SK-MEL-5 (cell line): ENCODE measurements at places on chromosomes 5 and 9.

DNA sequence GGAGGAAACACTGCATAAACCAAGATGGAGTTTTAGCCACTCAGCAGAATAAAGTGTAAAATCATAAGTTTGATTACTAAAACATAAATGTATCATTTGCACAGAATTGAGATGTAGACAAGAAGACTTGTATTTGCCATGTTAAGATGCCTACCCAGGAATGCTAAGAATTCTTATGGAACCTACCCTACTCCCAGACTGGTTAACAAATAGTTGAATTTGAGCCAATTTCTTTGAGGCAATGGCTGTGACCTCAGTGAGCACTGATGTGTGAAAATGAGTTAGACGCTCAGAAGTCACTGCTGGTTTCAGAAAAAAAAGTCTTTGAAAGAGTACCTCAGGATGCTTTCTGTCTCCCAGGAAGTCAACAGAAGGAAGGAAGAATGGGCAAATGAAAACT is 95.6 kb downstream of the ESM1 start:
- peak; percentile 29 for DNase-seq

- no peak for DNase-seq
These were observed 27.8 kb downstream of the PCDHGC5 start for GRCh38 chr5:141516672-141517025.

- DNase-seq: no peak
These were observed 202.7 kb upstream of the NR3C1 start for GRCh38 chr5:143606043-143606752.

GRCh38 chr5:64883912-64884311 is 115.2 kb downstream of the CWC27 start:
- no peak for DNase-seq

DNA sequence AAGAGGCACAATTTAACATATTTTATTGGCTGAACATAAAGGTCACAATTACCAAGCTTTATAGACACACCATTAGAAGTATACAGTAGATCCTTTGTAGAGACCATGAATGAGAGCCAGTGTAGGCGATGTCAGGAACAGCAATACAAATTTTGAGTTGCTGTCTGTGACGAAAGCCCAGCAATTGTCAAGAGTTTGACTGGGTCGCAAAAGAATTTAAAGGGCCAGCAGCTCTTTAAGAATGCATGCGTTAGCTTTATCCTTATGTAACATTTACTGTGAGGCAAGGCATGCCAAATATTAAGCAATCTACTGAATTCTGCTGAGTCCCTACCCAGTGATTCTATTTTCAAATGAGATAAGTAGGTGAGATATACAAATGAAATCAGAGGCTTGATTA is 236.9 kb downstream of the ARRDC3 start:
- peak; percentile 99 for DNase-seq

GRCh38 chr5:40991168-40991980 is 79.8 kb downstream of the MROH2B start:
- peak; percentile 36 for DNase-seq

- DNase-seq: no peak
These were observed at the start of gene RNF38 for GRCh38 chr9:36399980-36400331. Gene RNF38, minus strand, starts transcription at chr9:36400269. Its CDS starts 161 bp downstream, at chr9:36400108.

DNA sequence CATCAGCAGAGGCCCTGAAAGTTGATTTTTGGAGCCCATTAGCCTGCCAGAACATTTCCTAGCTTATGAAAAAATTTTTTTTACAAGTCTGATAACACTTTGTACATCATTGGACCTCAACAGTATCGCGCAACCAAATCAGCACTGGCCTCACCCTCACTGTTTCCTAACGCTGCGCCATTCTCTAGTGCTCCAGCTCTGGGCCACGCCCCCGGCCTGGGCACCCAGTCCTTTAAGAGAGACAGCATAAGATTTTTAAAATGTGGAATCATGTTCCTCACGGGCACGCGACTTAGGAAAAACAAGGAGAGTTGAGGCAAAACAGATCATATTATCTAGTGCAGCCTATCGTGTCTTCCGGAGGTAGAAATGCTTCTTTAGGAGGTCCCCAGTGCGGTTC is 114.5 kb downstream of the BOD1 start:
- DNase-seq: no peak

DNA sequence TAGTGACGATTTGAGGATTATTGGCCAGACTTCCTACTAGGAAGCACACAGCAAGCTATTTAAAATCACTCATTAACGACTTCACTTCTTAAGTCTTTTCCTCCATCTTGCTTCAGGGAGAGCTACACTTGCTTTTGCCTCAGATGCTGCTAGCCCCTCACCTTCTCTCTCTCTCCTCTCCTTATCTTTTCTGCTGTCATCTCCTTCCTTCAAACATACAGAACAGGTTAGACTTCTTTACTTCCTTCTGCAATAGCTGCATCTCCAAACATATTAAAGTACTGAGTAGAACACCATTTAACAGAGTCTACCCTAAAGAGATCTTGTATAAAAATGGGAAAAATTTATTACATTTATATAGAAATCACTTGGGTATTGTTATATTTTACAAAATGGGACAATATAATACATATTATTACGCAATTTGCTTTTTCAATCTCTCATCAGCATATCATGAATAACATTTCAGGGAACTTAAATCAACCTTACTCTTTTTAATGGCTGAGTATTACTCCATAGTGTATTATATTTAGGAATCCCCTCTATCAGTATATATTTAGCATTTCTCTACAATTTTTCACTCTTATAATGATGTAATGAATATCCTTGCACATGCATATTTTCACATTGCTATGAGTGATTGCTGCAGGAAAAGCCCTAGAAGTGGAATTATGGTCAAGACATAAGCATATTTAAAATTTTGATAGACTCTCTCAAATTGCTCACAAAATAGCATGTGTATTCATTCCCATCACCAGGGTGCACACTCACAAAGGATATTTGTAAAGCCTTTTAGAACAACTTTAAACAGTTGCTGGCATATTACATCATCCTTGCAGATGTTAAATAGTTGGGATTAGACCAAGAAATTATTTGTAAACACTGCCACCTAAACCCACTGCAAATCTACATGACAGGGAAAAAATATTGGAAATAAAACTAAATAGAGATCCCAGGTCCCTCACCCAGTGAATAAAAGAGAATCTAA is 164.5 kb upstream of the NFIB start:
- no peak for DNase-seq

DNA sequence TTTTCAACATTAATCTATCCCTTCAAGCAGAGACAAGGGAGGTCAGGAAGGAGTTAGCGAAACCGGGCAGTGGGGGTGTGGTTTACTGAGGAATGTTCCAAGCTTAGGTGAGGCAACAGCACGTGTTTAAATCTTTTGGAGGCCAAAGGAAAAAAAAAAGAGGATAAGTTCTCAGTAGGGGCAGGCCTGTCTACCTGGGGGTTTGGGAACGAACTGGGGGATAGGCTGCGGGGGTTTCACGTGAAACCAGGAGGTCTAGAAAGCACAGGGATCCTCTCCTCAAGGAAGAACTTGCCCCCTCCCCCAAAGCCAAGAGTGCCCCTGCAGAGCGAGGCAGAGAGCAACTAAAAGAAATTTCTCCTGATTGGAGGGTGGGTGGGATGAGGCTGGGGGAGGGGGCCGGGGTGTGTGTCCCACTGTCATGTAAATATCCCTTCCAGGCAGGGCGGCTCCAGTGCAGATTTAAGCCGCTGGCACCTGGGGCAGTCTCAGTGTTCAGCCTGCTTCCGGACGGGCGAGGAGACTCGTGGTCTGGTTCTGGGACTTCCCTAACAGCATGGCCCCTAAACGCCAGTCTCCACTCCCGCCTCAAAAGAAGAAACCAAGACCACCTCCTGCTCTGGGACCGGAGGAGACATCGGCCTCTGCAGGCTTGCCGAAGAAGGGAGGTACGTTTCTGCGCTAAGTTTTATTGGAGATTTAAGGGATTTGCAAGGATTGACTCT is 5.5 kb upstream of the SET start:
- DNase-seq: peak; percentile 50

DNA sequence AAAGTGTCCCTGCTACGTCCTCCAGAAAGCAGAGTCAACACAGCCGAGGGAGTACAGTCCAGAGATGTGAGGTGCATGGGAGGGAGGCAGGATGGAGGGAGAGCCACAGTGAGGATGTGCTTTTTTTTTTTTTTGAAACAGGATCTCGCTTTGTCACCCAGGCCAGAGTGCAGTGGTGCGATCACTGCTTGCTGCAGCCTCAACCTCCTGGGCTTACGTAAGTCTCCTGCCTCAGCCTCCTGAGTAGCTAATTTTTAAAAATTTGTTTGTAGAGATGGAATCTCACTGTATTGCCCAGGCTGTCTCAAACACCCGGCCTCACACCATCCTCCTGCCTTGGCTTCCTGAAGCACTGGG is 33.2 kb upstream of the ALDH1B1 start:
- DNase-seq: no peak

GRCh38 chr9:106072421-106072820 is 378.1 kb downstream of the TMEM38B start:
- no peak for DNase-seq

GRCh38 chr5:172988276-172988675 is 4.7 kb downstream of the ATP6V0E1 start:
- DNase-seq: no peak

- no peak for DNase-seq
These were observed 16.6 kb upstream of the HMGCR start for GRCh38 chr5:75320371-75320770.
